Upper lobe of left lung (tissue), 6 donors: ENCODE measurements at places on chromosomes 3 and 15. TPM values are rescaled to one million over a fixed set of nuclear protein-coding genes. Genes with fewer than 3 reads are reported as not detected.

- no peaks in the 10 kb centered on the region for H3K27me3 ChIP-seq
- no peaks in the 10 kb centered on the region for H3K4me1 ChIP-seq
- no peak for DNase-seq
- no peaks in the 10 kb centered on the region for H3K36me3 ChIP-seq
These were observed 429.4 kb downstream of the NTRK3 start for GRCh38 chr15:87827131-87827530.

Gene CMTM6
- 16.8 TPM for total RNA-seq

- H3K36me3 ChIP-seq: peaks cover 8% of the 10 kb centered on the region
- no peak overlapping the region for H3K4me3 ChIP-seq
- H3K27ac ChIP-seq: no peak overlapping the region
- H3K4me1 ChIP-seq: no peaks in the 10 kb centered on the region
- DNase-seq: no peak
- H3K27me3 ChIP-seq: no peaks in the 10 kb centered on the region
These were observed 116.7 kb upstream of the CGNL1 start for GRCh38 chr15:57259568-57260040.

Gene IGSF11
- not detected for total RNA-seq

Gene CHRM5
- 0.15 TPM for total RNA-seq
